Left hindlimb (tissue), 1 donor: ENCODE measurements at places on chromosomes 11 and 22.

DNA sequence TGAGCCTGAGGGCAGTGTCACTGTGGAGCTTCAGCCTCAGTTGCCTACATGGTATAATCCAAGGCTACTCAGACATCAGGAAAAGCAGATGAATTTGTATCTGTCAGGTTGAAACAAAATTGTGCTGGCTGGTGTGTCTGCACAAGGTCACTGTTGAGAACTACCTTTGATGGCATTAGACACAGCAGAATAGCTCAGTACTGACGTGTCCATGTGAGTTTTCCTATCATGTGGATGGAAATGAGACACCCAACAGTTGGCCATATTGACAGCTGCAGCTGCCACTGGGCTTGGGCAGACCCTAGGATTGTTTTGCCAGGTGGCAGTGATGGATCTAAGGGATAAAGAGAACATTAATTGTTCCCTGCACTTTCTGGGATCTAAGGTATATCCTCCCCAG lies 15.8 kb downstream of the CCDC134 start:
- DNase-seq: no peak

DNA sequence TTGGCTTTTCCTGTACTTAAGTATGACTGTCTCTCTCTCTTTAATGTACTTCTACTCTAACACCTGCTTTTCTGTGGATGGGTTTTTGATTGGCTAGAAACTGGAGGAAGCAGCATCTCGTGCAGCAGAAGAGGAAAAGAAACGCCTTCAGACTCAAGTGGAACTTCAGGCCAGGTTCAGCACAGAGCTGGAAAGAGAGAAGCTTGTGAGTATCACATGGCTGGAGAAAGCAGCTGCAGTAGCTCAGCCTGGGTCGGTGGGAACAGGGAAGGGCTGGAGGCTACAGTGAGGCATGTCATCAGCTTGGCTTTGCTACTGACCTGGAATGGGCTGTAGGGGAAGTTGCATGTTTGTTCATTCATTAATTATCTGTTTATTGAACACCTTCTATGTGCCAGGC lies 74.2 kb downstream of the SWAP70 start:
- DNase-seq: no peak

DNA sequence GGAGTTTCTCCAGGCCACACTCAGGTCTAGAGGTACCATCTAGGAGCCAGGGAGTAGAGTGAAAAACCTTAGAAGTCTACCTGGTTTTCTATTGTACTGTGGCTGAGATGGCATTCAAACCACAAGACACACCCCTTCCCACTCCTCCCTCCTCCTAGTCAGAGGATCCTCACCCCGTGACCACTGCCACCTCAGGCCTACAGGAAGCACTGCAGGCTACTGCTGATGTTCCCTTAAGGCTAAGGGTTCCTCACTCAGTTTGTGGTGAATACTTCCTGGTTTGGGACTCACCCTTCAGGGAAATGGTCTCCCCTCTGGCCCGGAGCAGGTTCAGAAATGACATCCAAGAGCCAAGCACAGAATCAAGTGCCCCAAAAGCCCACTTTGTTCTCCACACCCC lies 1293.9 kb downstream of the JRKL start:
- DNase-seq: no peak

DNA sequence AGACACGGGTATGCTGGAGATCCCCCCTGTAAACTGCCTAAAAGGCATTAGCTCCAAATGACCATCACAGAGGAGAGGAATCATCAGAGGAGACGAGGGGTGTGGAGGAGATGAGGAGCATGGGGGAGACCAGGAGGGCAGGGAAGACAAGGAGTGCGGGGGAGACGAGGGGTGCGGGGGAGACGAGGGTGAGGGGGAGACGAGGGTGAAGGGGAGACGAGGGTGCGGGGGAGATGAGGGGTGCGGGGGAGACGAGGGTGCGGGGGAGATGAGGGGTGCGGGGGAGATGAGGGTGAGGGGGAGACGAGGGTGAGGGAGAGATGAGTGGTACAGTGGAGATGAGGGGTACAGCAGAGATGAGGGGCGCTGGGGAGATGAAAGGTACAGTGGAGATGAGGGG lies 17.5 kb upstream of the GAL start:
- no peak for DNase-seq

- no peak for DNase-seq
Observed at GRCh38 chr22:43241138-43241597, 54.2 kb upstream of the TTLL12 start.

GRCh38 chr22:43211941-43212433 lies 25.1 kb upstream of the TTLL12 start:
- no peak for DNase-seq

GRCh38 chr11:63573881-63574855 lies 11.0 kb upstream of the PLAAT2 start:
- DNase-seq: peak; percentile 55

- no peak for DNase-seq
Observed at GRCh38 chr22:35842954-35843353, 125.3 kb downstream of the APOL5 start.

GRCh38 chr11:79291948-79292347 lies 148.9 kb downstream of the TENM4 start:
- DNase-seq: no peak

GRCh38 chr22:19637408-19638281 lies 76.7 kb upstream of the SEPTIN5 start:
- DNase-seq: no peak

DNA sequence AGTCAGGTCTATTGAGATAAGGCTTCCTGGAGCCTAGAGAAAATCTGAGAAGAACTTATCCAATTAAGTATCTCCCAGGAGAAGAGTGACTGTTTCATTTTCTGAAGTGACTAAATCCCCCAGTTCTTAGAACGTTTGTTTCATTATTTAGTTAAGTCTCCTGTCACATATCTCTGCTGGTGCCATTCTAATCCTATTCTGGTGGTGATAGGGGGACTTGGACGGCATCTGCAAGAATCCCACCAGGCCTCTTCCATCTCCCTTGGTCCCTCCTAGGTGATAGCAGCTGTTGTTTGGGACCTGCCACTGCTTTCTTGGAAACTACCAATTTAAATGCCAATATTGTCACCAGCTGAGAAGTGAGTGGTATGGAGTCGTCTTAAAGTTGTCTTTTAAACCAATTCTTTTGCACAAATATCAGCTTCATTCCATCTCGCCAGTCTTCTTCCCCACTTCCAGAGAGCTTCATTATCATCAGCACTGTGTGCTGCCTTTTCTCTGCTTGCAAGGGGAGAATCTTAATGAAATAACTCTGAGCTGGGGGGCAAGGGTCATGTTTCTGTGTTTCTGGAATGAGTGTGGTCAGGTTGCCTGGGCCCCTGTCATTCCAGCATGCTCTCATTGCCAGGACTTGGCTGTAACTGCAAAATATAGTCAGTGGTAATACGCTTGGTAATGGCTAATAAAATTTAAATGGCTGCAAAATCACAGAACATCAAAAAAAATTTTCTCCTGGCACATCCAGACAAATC lies 104.8 kb downstream of the LDLRAD3 start:
- no peak for DNase-seq

GRCh38 chr22:28009272-28009827 lies 90.3 kb upstream of the PITPNB start:
- DNase-seq: peak; percentile 81

- no peak for DNase-seq
Observed at GRCh38 chr11:61160487-61161189, 588 bp downstream of the VPS37C start.

DNA sequence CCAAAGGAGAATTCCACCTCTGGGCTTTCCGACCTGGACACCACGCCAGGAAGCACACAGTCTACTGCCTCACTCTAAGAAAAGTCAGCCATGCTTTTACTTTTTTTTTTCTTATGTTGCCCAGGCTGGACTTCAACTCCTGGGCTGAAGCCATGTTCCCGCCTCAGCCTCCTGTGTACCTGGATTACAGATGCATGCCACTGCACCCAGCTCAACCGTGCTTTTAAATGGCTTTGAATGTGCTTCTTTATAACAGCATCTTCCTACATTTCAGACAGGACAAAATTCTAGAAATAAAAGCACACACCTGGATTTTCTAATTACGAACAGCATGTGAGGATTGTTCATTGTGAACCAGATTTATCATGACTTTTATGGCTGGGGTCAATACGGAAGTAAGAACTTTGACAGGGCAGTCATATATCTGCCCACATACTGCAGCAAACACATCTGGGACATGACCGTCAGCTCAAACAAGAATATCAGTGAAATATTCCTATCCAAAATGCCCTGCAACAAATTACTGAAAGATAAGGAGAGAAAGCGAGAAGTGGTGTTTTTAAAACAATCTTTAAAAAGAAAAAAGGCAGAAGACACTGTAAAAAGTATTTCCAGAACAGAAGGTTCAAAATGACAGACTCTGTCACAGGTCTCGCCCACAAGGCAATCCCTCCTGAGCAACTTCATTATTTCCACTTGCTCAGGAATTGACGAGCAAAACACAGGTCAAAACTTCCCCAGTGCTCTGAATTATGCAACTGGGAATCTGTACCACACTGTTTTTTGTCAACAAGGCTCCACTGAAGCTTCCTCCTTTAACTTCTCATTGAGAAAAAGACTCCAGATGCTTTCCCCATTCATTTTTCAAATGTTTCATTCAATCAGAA lies 42.1 kb downstream of the PACSIN2 start:
- no peak for DNase-seq

DNA sequence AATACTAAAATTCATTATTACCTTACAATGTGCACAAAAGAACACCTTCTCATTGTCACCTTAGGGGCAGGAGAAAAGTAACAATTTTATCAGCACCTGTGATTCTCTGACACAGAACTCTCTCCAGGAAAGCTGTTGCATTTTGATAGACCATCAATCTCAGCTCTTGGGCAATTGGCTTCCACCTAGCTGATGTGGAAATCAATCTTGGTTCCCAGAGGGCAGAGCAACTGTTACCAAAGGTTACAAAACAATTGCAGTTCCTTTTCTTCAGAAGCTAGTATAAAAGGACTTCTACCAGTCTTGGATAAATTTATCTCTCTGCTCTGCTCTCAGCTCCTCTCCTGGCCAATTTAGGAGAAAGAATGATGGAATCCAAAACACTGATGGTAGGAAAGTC lies 157.8 kb upstream of the DDI1 start:
- no peak for DNase-seq

DNA sequence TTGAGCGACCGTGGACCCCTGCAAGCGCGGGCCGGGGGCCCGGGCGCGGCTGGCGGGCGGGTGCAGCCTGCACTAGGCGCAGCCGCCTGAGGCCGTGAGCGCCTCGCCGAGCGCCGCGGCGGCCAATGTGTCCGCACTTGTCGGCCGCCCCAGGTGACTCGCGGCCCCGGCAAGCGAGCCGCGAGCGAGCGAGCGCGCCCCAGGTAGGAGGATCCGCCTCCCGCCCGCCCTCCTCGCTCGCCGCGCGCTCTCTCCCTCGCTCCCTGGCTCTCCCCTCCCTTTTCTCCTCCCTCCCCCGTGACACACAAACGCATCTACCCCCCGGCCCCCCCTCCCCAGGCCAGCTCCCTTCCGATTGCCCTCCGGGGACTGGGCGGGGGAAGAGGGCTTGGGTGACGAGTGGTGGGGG lies at the start of gene WNT7B:
Gene WNT7B, minus strand, starts transcription at position 160 of the 409 bp plus-strand sequence. CDS start 408 bp downstream, outside the sequence.
- DNase-seq: no peak

DNA sequence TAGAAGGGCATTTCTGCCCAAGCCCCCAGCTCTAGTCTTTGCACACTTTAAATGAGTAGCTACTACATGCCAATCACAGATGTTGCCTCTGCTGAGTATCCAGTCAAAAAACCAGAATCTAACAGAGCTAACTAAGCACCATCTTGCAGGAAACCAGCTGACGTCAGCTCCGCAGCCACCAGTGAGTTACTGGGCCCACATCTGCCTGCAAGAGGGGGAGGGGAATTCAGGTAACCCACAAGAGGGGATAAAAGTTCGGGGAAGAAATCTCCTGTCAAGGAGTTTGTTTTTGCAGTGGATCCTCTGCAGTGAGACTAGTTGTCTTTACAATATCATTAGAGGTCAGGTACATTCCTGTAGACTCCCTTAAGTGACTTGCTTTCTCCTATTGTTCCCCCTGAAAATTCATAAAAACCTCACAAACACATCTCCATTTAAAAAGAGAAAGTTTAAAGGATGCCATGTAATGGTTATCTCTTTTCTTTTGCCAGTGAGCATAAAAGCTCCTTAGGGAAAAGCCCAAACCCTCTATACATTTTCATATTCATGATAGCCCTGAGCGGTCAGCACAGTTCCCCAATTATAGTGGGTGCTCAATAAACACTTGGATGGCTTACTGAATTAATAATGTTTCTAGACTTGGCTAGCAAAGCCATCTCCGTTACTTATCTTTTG lies 9.3 kb downstream of the CD44 start:
- DNase-seq: no peak

GRCh38 chr11:12362857-12363256 lies 14.5 kb upstream of the PARVA start:
- no peak for DNase-seq

- DNase-seq: no peak
Observed at GRCh38 chr11:27350511-27350910, 12.5 kb downstream of the CCDC34 start.

DNA sequence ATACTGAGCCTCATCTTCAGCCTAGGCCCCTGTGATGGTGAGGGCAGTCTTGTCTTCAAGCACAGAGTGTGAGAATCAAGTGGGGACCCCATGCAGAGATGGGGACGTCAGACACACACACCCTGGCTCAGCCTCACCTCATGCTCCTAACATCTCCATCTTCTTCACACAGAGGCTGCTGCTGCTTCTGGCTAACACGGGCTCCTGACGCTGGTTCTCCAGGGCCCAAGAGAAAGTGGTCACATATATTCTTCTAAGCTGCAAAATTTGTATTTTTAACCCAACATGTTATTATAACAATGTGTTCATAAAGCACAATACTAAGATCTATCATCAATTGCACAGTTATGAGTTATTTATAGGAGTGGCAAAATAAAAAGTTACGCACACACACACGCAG lies 101.2 kb downstream of the VPREB1 start:
- no peak for DNase-seq

DNA sequence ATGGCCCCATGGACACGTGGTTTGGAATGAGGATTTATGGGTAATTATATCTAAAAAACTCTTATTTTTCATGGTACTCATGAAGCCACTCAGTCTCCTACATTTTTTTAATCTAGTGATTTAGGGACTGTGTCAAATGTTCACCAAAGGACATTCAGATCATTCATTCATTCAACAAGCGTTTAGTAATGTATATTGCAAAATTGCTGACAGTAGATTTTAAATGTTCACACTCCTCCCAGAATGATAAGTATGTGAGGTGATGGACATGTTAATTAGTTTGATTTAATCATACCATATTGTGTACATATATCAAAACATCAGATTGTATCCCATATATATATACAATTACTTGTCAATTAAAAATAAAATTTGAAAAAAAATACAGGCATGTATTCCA lies 40.8 kb upstream of the E2F8 start:
- DNase-seq: no peak
